Sigmoid colon (tissue), 7 donors: ENCODE measurements at places on chromosomes 5 and 9. TPM values are rescaled to one million over a fixed set of nuclear protein-coding genes. Genes with fewer than 3 reads are reported as not detected.

VLDLR gene
- 4.6 TPM for total RNA-seq

GRCh38 chr5:7714697-7715096, 136.2 kb downstream of the CFAP90 start:
- DNase-seq: no peak

DNA sequence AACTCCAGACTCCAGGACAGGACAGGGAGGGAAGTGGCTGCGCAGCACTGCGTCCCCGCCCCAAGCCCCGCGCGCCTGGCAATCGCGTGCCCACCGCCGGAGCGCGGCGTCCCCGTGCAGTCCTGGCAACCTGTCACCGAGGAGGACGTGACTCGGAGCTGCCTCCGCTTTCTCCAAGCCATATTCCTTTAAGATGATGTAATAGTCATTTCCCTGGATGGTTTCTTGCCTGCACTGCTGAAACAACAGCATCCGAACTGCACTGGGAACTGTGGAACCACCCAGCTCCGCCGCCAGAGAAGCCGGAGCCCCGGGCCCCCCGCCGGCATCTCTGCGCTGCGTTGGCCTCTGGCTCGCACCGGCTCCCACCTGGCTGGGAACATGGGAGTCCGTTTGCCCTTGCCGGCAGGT, 34.5 kb downstream of the KCTD16 start:
- DNase-seq: no peak

GRCh38 chr9:108836781-108837180, 19.0 kb downstream of the ACTL7B start:
- no peak for DNase-seq

GRCh38 chr5:177085985-177086653, 596 bp upstream of the FGFR4 start:
- no peak for DNase-seq

GRCh38 chr9:133118179-133118520, 2.9 kb downstream of the RALGDS start:
- no peak for DNase-seq

DNA sequence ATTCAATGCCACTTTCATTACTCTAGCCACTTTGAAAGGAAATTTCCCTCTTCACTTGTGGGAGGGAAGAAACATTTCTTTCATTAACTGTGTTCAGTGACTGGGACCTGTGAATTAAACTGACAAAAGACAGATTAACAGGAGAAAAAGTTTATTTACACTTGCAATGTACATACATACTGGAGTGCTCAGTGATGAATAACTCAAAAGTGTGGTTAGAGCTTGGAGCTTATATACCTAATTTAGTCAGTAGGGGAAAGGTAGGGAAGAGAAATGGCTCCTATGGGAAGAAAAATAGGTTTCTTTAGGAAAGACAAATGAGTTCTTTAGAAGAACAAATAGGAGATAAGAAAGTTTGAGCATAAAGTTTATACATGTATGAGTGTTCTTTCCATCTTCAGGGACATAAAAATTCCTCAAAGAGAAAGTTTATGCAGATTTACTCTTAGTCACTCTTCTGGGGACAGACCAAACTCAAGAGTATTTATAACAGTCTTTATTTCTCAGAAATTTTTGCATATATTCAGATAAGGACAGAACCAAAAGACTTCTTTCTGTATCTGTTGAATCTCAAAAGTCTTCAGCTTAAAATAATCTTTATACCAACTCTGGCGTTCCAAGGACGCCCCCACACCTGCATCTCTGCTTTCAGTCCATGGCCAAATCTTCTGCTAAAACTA, 120.0 kb upstream of the RAI14 start:
- DNase-seq: no peak

DNA sequence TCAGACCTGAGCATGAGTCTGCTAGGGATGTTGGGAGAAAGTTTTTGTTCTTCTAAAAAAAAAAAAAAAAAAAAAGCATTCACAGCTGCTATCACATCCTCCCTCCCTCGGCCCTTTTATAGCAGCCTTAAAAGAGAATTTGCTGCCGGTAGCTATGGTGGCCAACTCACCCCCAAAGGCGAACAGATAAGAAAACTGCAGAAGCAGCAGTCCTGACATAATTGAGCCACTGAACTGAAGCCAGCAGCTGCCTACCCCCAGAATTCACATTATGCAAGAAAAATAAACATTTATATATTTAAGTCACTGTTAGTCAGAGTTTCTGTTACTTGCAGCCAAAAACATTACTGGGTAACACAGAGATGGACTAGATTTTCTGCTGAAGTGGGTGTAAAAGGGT, 124.3 kb upstream of the SMARCA2 start:
- DNase-seq: no peak

PCDHGA11 gene
- total RNA-seq: 6.1 TPM

- no peak for DNase-seq
Measured at GRCh38 chr5:174903172-174903732, 178.9 kb downstream of the MSX2 start.

GRCh38 chr9:98092613-98092931, 26.4 kb downstream of the TRIM14 start:
- no peak for DNase-seq

- no peak for DNase-seq
Measured at GRCh38 chr5:1062761-1063568, 48.9 kb downstream of the SLC12A7 start.

GRCh38 chr5:78025540-78025939, 249.4 kb upstream of the TBCA start:
- no peak for DNase-seq

GRCh38 chr9:133876836-133877235, 115.3 kb downstream of the VAV2 start:
- no peak for DNase-seq

GRCh38 chr5:128446-128845, 36.5 kb downstream of the PLEKHG4B start:
- DNase-seq: no peak

- DNase-seq: no peak
Measured at GRCh38 chr5:71982717-71983395, 124.4 kb upstream of the MAP1B start.

GRCh38 chr9:22649384-22649783, 202.8 kb downstream of the DMRTA1 start:
- no peak for DNase-seq

DNA sequence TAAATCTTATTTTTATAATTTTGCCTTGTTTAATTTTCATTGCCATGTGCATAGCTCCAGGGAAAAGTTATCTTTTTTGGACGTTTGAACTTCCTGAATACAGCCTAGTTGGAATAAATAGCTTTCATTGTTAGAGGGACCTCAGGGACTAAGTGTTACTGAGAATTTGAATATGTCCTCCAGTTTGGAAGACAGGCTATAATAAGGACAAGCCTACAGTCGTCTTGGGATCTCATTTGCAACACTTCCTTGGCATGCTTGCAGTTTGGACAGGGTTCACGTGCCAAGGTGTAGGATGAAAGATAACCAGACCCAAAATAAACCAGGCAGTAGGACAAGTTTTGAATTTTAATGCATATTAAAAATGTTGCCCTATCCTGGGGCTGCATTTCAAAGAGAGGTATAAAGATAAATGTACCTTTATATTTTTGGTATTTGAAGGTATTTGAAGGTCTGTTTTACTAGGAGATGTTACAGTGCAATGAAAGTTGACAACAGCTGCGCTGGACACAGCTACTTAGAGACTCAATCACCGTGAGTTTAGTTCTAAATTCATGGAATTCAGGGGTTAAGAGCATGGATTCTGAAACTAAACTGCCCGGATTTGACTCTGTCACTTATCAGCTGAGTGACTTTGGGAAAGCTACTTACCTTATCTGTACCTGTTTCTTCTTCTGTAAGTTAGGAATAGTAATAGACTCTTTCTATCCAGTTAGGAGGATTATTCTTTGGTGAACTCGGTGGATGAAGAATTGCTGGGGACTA, 134.1 kb downstream of the ACTBL2 start:
- DNase-seq: no peak

ZNF608 gene
- total RNA-seq: 20.4 TPM

IFNA13 gene
- total RNA-seq: not detected

DNA sequence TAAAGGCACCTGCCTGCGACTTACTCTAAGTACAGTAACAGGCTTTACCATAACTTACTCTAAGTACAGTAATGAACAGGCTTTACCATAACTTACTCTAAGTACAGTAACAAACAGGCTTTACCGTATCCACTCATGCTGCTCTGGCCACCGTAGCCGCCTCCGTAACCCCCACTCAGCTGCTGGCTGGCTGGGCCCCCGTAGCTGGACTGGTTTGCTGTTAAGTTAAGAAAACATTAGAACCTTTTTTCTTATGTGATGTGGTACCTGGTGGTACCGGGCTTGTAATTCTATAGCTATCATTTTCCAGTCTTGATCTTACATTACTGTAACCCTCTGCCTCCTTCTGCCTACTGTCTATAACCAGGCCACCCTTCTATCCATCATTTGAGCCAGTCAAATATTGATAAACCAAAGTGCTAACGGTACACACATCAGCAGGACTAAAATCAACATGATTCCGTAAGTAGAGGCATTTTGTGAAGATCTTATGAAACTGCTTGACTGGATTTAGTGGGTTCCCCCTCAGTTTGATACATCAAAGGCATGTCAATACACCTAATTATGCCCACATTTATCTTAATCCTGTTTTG, 7.4 kb downstream of the HNRNPH1 start:
- DNase-seq: peak; percentile 2

DNA sequence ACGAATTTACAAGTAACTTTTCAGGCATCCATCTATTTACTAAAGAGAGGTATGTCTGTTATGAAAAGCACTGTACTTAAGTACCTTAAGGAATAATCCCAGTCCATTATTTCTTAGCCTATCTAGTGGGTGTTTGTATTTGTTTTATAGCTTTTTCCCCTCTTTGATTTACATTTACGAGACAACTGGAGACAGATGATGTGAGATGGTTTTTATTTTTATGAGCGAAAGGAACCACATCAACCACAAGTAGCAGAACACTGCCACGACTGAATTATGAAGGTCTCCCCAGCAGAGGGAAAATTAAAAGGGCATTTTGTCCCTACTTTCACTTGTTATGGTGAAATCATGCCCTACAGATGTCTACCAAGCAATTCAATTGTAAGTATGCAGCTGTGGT, 357.8 kb downstream of the NFIB start:
- no peak for DNase-seq

SURF6 gene
- total RNA-seq: 13.9 TPM

- DNase-seq: no peak
Measured at GRCh38 chr9:5626727-5627634, 1.9 kb upstream of the RIC1 start.

EIF4E1B gene
- total RNA-seq: 0.36 TPM

BTNL3 gene
- not detected for total RNA-seq

ACOT12 gene
- total RNA-seq: not detected

DNA sequence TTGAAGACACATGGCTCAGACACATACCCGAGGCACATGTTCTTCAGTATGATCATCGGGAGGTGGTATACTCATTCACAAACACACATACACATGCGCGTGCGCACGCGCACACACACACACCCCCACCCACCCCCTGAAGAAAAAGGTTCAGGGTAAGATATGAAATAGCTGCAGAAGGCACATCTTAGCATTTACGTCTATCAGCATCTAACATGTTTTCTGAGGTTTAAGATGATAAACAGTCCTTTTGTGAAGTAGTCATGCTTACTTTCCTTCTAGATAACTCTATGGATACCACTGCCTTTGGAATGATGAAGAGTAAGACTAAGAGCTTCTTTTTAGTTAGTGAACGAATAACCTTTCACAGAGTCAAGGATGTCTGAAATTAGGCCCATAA, 105.1 kb upstream of the GNA14 start:
- no peak for DNase-seq

DNA sequence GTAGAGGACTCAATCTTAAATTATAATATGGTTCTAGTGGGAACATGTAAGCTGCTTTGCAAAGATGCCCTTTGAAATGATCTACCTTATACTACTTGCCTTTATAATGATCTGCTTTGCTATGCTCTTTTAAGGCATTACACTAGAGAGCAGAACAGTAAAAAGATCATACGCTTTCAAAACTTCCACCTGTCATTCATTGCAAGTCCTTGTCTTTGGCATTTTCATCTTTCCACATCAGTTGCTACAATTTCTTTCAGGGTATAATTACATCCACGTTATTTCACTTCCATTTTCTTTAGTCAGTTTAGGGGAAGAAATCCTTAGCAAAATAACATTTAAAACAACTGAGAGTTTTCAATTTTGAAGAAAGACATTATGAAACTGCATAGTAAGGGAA, 80.3 kb downstream of the ACTBL2 start:
- no peak for DNase-seq

PRXL2C gene
- total RNA-seq: 14.0 TPM

- DNase-seq: no peak
Measured at GRCh38 chr9:5364294-5365024, 24.8 kb upstream of the RLN1 start.

DNA sequence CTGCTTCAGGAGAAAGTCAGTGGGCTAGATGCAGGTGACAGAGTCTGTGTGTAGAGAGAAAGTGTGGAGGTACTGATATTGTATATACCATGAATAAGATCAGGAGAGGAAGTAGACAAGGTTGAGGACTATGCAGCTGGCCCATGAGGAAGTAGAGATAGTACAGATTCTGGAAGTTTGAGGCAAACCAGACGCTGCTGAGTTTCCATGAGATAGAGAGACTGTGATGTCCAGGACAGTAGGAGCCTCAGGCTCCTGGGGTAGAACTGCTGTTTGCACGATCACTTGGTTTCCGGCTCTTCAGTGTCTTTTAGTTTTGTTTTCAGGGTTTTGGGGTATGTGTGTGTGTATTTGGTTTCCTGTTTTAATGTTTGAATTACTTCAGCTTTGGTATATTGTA, 13.6 kb downstream of the OTULINL start:
- DNase-seq: no peak

NR3C1 gene
- 36.0 TPM for total RNA-seq

- DNase-seq: no peak
Measured at GRCh38 chr5:54764102-54765090, 221.0 kb downstream of the ESM1 start.

MFAP3 gene
- 32.1 TPM for total RNA-seq

DNA sequence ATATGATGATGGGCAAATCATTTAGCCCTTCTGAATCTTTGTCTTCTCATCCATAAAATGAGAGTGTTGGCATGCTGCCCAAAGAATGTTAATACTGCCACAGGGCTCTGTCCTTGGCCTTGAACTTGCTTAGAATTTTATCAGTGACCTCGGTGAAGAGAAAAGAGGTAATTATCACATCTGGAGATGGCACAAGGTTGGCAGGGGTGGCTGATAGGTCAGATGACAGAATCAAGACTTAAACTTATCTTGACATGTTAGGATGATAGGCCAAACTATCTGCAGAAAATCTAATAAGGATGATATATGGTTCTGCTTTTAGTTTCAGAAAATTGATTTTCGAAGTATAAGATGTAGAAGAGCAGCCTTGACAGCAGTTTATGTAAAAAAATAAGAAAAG, 599.1 kb upstream of the CLINT1 start:
- no peak for DNase-seq

ORM2 gene
- not detected for total RNA-seq
